ENCODE measurements at places on chromosomes 16 and 17. TPM values are rescaled to one million over a fixed set of nuclear protein-coding genes. Genes with fewer than 3 reads are reported as not detected.

- no peak for DNase-seq
Measured at GRCh38 chr17:59530531-59530930, 34.9 kb upstream of the DHX40 start.

The AOC2 gene
- total RNA-seq = 1.7 TPM

DNA sequence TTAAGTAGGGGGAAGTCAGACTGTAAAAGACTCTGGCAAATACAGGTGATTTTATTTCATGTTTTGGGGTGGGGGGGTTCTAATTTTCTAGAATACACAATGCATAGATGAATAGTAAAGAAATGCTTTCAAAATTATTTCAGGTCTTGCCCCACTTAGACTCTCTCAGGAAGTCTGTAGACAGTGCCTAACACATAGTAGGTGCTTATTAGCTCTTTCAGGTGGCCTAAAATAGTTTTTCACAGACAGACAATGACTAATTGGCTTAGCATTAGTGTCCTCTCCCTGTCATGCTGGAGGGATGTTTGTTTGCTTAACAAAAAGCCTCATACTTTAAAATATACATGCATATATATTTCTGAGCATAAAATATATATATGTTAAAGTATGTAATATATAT, 366.0 kb downstream of the SOX9 start:
- DNase-seq = no peak

GRCh38 chr17:75544250-75544649, 18.8 kb downstream of the LLGL2 start:
- DNase-seq = no peak

The NGFR gene
- 26.8 TPM for total RNA-seq

- DNase-seq = no peak
Measured at GRCh38 chr16:68800257-68800875, 43.0 kb upstream of the TANGO6 start.

DNA sequence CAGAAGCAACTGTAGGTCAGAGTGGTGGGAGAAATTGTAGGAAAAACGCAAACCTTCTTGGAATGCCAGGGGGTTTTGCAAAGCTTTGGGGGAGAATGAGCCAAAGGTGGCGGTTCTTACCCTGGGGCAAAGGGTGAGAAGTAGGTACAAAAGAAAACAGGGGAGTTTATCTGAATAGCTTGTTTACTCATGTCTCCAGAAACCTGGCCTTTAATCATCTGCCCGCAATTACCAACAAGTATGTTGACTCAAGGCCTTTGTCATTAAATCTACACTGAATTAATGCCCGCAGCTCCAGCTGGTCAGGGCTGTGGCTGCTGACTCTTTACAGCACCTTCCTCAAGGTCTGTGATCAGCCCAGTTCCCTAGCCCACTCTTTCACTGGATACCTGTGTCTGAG, 320.1 kb downstream of the CBLN1 start:
- DNase-seq = no peak

The HSDL1 gene
- total RNA-seq = 14.7 TPM

- DNase-seq = no peak
Measured at GRCh38 chr17:49913226-49914095, 55.5 kb upstream of the DLX4 start.

The PLCD3 gene
- 69.7 TPM for total RNA-seq

- no peak for DNase-seq
Measured at GRCh38 chr17:2181206-2181896, 122.2 kb downstream of the SMG6 start.

GRCh38 chr17:48240122-48240521, 132.6 kb downstream of the SNX11 start:
- no peak for DNase-seq

GRCh38 chr16:2835638-2836493, 5.8 kb downstream of the ZG16B start:
- no peak for DNase-seq

The MYH13 gene
- total RNA-seq = not detected

The KRTAP1-1 gene
- total RNA-seq = 46.0 TPM

GRCh38 chr16:57609541-57610401, 18.7 kb upstream of the ADGRG1 start:
- DNase-seq = no peak

DNA sequence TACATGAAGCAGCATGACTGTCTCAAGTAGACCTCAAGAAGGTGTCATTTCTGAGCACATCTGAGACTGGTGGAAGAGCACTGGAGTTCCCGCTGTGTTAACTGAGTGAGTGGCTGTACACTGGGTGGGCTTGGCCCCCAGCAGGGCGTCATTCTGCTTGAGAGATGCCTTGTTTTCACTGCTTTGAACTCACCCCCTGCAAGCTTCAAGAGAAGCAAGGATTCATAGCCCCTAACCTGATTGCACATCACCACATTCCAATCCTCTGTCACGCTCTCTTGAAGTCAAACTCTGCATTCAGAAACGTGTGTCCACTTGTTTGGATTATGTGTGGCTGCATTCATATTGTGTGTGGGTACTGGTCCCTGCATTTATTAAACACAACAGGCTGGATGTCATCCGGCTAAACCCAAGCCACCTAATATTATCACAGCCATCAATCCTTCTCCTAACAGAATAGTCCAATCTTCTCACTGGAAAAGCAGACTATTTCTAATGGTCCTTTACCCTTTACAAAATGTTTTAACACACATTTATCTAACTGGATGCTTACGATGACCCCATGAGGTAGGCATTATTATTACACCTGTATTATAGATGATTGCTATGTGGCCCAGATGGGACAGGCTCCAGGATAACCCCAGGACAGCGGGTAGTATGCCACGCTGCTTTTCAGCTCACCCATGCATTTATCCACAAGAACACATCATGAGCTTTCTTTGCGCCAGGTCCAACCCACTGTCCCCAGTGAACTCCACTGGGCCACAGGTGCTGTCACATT, 76.3 kb downstream of the USP31 start:
- no peak for DNase-seq

DNA sequence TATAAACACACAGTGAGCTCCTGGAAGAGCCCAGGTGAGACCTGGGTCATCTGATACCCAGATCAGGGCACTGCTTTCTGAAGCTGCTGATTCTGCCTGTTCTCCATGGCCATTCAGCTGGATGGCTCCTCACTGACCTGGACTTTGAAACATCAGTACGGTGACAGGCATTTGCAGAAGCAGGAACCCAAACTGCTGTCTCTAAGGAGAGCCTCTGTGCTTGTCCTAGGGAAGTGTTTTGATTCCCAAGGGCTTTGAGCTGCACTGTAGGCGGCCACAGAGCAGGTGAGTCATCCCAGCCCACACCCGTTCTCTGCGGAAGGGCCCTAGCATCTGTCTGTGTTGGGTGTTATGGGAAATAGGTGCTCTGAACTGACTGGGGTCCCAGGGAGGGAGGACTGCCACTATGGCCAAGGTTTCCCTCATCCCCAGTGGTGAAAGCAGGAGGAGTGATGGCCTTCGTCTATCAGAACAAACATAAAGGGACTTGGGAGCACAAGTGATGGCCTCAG, 60.7 kb upstream of the ADCY9 start:
- no peak for DNase-seq

The TNS4 gene
- 985 TPM for total RNA-seq

The APOH gene
- 6.1 TPM for total RNA-seq

DNA sequence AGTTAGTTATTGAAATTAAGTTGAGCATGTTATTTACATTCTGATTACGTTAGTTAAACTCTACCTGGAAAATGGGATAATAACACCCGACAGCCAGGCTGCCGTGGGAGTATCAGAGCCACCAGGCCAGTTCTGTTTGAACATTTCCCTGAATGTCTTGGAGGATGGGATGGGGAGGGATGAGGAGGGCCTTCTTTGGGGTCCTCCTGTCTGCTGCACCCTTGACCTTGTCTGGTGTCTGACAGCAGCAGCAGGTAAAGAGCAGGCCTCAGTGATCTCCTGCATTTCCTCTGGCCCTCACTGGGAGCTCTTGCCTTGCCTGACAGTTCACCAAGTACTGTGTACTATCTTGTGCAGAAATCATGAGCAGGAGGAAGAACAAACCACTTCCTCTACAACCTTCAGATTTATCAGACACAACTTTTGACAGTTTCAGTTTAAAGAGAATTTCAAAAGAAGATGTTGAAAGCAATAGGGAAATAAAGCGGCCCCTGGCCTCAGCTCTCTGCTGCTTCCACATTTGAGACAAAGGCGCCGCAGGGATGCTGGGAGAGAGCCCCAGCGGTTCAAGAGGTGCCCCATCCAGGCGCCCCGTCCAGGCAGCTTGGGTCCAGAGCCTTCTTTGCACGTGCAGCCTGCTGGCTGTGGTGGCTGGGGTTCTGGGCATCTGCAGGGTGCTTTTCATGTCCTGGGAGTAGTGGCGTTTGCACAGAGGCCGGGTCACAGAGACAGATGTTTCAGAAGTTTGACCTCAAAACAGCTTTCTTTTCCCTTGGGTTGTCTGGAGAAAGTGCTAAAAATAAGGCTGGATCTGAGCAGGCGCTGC, 25.3 kb downstream of the CMIP start:
- no peak for DNase-seq

DNA sequence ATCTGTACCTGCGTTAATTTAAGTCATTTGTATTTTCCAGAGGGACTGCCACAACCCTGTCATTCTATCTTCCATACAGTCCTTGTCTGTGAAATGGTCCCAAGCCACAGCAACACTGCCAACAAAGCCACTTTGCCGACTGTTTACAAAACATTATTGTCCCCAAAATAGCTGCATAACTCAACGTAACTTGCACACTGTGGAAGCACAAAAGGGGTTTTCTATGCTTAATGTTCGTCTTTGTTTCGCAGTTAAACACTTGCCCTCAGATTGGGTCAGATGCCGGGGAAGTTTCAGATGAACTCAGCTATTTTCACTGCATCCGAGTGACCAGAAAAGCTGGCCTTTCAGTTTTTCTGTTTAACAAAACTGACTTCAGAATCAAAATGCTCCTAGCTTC, 4.6 kb downstream of the SEC14L5 start:
- DNase-seq = no peak
